ENCODE measurements at places on chromosomes 7 and 10.

DNA sequence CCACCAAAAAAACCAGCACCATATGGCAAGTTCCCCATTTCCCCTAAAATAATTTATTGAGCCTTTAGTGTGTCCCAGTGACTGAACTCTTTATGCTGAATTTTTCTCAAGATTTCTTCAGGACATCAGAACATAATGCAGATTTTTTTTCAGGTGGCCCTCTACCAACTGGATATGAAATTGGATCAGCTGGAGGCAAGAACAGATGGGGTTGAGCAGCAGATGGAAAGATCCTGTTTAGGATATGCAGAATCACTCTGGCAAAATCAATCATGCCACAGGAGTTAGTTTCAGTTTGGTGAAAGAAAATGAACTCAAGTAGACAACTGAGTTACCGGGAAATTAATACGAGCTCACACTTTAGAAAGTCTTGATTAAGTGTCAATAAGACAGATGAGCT is 761.5 kb upstream of the C7orf33 start:
- peak; percentile 77 for DNase-seq

- no peak for DNase-seq
Measured at GRCh38 chr7:4043988-4044387, 638.1 kb upstream of the FOXK1 start.

DNA sequence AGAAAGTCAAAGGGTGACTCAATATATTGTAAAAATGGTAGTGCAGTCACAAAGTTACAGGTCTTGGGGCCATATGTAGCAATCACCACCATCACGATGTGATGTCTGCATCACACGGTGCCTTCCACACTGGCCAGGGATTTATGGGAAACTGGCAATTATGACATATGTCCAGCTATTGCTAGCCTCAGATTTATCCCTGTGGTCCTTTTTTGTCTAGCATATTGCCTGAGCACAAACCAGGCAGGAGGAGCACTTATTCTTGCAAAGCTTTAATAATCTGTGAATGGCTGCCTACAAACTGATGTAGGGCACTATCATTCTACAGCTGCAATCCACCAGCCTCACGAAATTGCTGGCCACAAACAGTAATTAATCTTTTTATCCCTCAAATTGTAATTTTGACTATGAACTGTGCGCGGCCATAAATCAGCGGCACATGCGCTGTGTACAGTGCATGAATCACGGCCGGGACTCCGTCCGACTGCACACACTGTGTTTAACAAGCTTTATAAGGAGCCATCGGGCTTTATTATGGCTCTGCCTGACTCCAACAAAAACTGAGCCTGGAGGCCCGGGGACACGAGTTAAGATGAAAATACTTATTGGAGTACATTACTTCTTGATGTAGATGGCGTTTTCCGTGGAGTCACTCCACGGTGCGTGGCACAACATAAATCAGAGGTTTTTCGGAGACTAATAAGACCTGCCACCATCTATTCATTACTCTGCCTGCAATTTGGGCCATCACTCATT is 115.2 kb downstream of the EBF3 start:
- DNase-seq: no peak

DNA sequence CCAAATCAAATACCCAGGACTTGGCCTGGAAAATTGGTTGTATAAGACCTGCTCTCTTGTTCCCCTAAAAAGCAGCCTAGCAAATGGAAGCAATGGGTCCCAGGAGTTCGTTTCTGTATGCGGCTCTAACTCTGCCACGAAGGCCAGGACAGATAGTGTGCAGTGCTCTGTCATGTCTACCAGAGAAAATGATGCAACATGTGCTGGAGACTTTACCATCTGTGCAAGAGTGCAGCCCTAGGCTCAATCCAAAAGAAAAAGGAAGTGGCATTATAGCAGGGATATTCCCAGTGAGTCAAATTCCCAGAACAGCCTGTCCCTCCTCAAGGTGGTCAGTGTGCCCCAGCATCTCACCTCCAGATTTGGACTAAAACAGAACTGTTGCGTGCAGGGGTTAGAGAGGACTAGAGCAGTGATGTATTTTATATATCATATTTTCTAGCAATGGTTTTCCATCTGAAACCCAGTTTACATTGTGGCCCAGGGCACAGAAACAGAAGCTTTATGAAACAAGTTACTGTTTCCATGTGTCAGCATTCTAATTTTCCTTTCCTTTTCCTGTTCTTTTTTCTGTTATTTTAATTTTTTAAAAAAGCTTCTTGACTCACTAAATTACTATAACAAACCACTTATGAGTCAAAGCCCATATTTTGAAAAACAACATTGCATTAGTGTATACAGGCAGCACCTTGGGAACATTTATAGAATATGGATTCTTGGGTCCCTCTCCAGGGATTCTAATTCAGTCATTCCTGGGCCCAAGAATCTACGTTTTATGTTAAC is 311.2 kb downstream of the RNLS start:
- peak; percentile 2 for DNase-seq

GRCh38 chr10:124001391-124002148 is 91.8 kb downstream of the CHST15 start:
- DNase-seq: no peak

- DNase-seq: no peak
Measured at GRCh38 chr10:124339119-124340032, 79.3 kb downstream of the OAT start.

DNA sequence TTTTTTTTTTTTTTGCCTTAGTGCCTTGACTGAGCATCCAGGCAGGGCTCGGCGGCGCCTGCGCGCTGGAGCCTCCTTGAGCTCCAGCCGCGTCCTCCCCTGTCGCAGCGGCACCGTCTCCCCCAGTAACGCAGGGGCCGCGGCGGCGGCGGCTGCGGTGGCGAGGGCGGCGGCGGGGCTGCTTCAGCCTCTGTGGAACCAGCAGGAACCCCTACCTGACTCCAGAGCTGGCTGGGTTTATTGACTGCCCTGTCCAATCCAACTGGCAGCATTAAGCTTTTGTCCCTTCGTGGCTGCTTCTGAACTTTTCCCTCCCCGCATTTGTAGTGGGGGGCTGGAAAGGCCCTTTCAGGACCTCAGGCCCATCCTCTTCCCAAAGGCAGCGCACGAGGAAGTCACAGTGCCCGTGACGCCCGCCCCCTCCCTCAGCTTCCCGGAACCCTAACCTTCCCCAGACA is at the start of gene GPR85:
GPR85 (minus strand) TSS at position 397 of the 458 bp plus-strand sequence. CDS start 2,106 bp downstream, outside the sequence.
- peak; percentile 88 for DNase-seq

DNA sequence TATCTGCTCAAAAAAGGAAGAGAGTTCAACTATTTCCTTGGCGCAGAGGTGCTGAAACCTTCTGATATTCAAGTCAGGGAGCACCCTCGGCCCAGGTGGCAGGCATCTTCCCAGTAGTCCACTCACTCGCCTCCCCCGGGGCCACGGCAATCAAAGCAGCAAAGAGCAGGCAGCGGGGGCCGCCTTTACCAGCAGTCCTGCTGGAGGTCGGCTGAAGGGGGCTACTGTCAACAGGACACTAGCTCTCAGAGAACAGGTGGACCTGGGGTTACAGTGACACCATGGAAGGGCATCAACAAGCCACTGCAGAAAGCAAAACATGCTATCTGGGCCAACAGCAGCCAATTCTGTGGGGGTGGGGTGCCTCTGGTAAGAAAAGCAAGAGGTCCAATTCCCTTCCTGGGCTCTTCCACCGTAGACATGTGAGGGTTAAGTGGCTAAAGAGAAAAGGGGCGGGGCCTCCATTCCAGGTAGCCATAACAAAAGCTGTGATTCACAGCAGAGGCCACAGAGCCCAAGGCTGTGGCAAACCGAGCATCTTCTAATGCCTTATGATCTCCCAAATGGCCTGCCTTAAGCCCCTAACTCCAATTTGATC is 9.4 kb downstream of the FZD9 start:
- DNase-seq: no peak

- DNase-seq: no peak
Measured at GRCh38 chr7:120184866-120185265, 88.1 kb upstream of the KCND2 start.

DNA sequence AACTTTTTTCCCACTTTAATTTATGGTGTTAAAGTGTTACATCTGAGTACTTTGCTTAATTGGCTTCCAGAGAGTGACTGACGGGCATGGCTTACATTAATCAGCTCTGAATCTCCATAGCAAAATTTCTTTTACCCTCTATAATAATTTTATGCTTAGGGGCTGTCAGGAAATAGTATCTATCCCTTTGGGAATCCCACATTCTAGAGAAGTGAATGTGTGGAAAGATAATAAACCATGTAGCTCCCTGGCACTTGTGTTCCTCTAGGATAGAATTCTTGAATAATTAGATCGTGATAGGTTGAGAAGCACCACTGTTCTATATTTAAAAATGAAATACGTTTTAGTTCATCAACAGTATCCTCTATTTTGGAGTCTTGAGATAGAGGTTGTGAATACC is 89.6 kb downstream of the DNAJB9 start:
- DNase-seq: peak; percentile 26

GRCh38 chr10:73561192-73561591 is 29.9 kb downstream of the USP54 start:
- no peak for DNase-seq

GRCh38 chr7:69419934-69420333 is 178.3 kb upstream of the AUTS2 start:
- no peak for DNase-seq

- no peak for DNase-seq
Measured at GRCh38 chr7:8063706-8064297, 95.2 kb downstream of the GLCCI1 start.

GRCh38 chr7:48551652-48552051 is 372.7 kb upstream of the CDC14C start:
- DNase-seq: no peak

- DNase-seq: no peak
Measured at GRCh38 chr10:32150532-32151101, 94.4 kb upstream of the KIF5B start.

GRCh38 chr10:124537166-124537725 is 75.6 kb downstream of the LHPP start:
- no peak for DNase-seq

DNA sequence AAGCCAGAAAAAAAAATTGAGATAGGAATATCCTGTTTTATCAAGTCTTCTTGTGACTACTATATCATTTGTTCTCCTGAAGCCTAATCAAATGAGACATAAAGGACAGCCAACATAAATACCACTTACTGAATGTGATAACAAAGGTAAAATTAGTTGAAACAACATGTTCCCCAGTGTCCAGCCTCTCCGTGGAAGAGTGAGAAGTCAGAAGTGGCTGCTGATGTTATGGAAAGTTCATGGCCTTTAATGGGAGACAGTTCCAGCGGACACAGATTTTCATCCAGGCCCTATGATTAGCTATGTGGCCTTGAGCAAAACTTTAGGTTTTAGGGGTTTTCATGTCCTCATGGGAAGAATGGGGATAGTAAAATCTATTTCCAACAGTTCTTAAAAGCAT is 724.3 kb downstream of the SUGCT start:
- no peak for DNase-seq

DNA sequence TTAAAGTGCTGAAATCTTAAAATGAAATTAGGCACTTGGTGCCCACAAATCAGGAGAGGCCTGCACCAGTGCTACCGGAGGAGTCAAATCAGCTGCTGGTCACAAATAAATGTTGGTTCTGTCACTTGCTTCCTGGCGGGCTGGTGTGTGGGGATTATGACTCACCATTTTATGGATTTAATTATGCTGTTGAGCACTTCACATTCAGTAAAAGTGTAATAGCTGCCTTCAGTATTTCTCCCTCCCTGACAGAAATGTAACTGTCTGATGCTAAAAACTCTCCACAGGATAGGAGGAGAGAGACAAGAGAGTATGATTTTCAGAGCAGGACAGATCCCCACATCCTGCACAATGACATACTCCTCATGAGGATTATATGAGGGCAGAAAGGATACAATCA is 186.0 kb downstream of the JAZF1 start:
- DNase-seq: peak; percentile 16

GRCh38 chr10:9510626-9511025 is 1456.1 kb downstream of the GATA3 start:
- no peak for DNase-seq
